ENCODE measurements at places on chromosomes 1 and 21. TPM values are rescaled to one million over a fixed set of nuclear protein-coding genes. Genes with fewer than 3 reads are reported as not detected.

The HPCA gene
- not detected for total RNA-seq

The MYOC gene
- not detected for total RNA-seq

The COL11A1 gene
- 46.7 TPM for total RNA-seq

The CLCNKB gene
- total RNA-seq = 0.09 TPM

The OR2L2 gene
- not detected for total RNA-seq

The SPRR2A gene
- total RNA-seq = not detected

The IL12RB2 gene
- total RNA-seq = not detected

The HSPA6 gene
- 0.35 TPM for total RNA-seq

The CD48 gene
- not detected for total RNA-seq

The HCRTR1 gene
- 0.70 TPM for total RNA-seq

The TNFRSF25 gene
- 4.6 TPM for total RNA-seq

The ADAM30 gene
- total RNA-seq = not detected
